ENCODE measurements at places on chromosomes 3 and 15.

GRCh38 chr3:127652246-127652995 is 20.3 kb upstream of the ABTB1 start:
- no peak for DNase-seq

GRCh38 chr3:57128826-57129667 is 36.1 kb downstream of the IL17RD start:
- DNase-seq, result no peak

GRCh38 chr3:57062101-57062631 is 1.7 kb downstream of the SPATA12 start:
- DNase-seq, result no peak

GRCh38 chr3:136196401-136197158 is 445 bp upstream of the MSL2 start:
- peak; percentile 94 for DNase-seq

- no peak for DNase-seq
These were observed 901.7 kb downstream of the PLOD2 start for GRCh38 chr3:145259166-145259880.

GRCh38 chr3:81302045-81302444 is 459.4 kb downstream of the GBE1 start:
- no peak for DNase-seq

DNA sequence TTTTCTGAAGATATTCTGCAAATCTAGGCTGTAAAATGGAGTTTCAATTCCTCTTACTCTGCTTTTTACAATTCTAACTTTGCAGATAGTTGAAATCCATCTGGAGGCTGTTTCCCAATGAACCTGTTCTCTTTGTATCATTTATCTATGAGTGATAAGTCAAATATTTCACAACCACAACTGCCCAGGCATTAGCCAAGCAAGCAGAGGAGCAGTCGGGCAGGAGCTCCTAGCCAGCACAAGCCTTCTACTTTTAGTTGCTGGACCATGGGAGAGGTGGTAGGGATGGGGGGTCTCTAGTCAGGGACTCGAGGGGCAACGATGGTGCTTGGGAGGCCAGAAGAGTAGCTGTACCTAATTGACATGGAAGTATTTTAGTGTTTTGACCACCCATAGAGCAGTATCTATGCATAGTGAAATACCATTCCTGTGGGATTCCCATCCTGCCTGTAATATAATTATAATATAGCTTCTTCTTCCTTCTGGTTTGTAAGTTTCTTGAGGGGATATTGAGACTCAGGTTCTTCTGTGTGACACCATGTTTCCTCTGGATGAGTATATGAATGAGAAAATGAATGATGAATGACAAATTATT is 353.5 kb upstream of the IL12A start:
- DNase-seq, result no peak

GRCh38 chr3:82208002-82208710 is 446.7 kb upstream of the GBE1 start:
- no peak for DNase-seq

GRCh38 chr3:148309390-148310035 is 388.2 kb upstream of the AGTR1 start:
- no peak for DNase-seq

GRCh38 chr15:56390739-56391267 is 25.6 kb downstream of the TEX9 start:
- DNase-seq, result no peak

- no peak for DNase-seq
These were observed 271.3 kb upstream of the TPM1 start for GRCh38 chr15:62771234-62771633.

- DNase-seq, result no peak
These were observed 86.1 kb downstream of the ATP10A start for GRCh38 chr15:25777037-25777436.

DNA sequence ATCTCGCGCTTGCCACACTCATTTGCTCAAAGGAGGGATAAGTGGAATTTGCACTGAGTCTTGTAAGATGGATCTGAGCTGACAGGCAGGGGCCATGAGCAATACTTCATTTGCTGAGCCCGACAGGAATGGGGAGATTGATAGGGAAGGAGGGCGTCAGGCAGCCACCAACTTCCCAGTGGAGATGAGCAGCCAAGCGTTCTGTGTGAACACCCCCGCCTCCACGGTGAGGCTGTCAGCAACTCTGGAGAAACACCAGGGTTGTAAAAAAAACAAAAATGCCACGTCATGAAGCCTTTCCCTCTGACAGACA is 36.8 kb downstream of the TLE3 start:
- no peak for DNase-seq

GRCh38 chr15:70867911-70868467 is 14.0 kb upstream of the LARP6 start:
- no peak for DNase-seq

DNA sequence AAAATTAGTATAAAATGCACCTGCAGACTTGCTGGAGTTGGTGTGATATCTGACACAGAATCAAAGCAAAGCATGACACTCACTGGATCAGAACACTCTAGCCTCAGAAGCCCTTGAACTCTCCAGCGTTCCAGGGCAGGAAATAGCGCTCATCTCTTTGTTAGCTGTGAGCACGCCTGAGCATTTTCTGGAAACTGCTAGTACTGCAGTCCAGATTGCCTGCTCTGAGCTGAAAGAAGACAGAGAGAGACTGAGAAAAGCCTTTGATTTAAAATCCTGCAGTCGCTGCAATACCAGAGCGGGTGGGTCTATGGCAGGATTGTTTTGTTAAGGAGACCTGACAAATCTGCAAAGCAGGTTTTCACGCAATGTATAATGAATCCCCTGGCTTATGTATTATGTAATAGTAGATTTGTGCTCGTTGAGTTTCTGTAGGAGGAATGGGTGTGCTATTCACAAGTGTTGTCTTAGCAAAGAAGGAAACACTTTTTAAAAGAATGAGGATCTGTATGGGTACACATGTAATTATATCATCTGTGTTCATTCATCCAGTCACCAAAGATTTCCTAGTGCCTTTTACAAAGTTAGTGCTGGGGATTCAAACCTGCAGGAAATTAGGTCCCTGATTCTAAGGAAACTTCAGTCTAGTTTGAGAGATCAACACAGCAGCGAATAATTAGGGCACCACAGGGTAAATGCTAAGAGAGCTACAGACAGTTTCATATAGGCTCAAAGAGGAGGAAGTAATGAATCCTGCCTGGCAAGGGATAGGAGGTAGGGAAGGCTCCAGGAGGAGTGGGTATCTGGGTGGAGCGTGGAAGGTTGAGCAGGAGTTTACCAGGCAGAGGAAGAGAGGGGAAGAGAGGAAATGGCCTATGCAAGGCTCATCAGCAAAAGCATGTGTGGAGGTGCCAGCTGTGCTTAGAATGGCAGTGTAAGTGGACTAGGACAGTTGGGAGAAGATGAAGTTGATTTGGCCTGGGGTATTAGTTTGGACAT is 26.1 kb upstream of the MGLL start:
- DNase-seq, result no peak

- no peak for DNase-seq
These were observed 110.4 kb downstream of the RPL22L1 start for GRCh38 chr3:170759511-170760173.

DNA sequence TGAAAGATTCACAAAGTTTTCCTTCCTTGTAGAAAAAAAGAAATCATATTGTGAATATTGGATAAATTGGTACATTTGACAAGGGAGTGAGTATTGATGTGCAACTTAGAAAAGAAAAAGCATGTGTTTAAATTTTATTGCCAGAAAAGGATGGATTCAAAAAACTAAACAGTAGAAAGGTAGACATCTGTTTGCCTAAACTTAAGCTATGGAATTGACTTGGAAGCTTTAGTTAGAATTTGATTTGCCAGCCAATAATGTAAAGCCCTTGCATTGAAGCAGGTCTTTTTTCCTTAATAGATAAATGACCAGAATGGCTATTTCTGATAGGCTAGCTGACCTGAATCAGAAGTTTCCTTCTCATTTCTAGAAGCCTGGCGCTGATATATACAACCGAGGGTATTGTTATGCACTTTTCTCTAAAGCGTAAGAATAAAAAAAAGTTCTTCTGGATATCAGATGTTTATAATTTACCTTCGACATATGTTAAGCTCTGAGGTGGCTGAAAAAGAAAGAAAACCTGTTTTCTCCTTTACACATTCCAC is 4.2 kb downstream of the RARB start:
- DNase-seq, result no peak
